ENCODE measurements at places on chromosomes 2 and 18.

GRCh38 chr2:239048736-239049135 is 200.9 kb downstream of the TWIST2 start:
- no peak for DNase-seq

GRCh38 chr2:152729844-152730243 is 11.4 kb downstream of the ARL6IP6 start:
- no peak for DNase-seq

DNA sequence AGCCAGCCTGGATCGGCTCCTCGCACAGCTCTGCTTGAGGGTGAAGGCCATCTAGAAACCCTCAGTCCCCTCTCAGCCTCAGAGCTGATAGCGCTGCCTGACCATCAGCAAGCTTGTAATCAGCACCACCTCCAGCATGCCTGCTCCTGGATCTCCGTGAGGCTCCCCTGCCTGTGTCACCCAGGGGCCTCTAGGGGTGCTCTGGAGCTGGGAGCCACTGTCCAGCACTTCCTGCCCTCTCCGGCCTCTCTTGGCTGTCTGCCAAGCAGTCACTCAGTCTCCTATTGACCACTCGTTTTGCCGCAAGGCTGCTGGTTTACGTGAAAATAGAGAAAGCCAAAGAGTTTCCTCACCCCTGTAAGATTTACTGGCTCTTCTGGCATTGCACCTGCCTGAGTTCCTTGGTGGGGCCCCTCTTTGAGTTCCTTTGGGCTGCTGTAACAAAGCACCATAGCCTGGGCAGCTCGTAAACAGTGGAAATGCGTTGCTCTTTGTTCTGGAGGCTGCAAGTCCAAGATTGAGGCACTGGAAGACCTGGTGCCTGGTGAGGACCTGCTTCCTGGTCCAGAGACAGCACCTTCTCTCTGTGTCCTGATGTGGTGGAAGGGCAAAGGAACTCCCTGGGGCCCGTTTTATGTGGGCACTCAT is 17.9 kb downstream of the CAPN10 start:
- DNase-seq = peak; percentile 62

DNA sequence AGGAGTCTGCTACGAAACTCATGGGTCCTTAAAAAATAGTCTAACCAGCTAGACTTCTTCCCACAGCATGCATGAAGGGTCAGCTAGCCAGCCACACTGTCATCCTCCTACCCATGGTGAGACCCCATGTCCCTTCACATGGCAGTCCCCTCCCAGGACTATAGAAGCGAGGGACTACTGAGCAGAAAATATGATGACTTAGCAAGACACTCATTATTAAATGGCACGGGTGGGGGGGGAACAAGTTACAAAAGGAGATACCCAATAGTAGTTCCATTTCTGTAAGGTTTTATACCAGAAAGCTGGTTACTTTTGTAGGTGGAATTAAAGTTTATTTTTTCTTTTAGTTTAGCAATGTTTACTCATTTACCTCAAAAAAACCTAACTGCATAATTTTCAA is 31.5 kb downstream of the ST8SIA5 start:
- DNase-seq = no peak

DNA sequence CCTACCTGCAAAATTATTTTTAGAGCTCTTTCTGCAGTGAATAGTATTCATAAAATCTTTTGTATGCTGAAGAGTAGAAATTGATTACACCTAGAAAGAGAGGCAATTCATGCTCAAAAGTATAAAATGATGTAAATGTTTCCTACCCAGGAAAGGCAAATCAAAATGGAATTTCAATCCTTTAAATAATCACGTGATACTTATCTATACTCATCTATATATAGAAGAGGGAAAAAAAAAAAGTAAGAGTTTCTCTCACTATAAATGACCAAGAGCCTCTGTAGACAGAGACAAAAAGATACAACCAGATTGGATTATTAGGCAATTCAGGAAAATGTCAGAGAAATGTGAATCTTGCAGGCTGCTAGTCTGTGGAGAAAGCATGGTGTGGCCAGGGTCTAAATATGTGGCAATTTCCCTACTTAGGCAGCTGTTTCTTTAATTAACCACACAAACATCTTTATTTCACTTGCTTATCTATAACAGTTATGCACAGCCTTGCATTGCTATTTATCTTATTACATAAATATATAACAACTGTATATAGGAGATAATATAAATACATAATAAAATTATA is 39.5 kb downstream of the METTL8 start:
- DNase-seq = no peak

- peak; percentile 62 for DNase-seq
These were observed 248.5 kb downstream of the CDH20 start for GRCh38 chr18:61581578-61582201.

- DNase-seq = no peak
These were observed 41.6 kb downstream of the SDC1 start for GRCh38 chr2:20183373-20183772.

DNA sequence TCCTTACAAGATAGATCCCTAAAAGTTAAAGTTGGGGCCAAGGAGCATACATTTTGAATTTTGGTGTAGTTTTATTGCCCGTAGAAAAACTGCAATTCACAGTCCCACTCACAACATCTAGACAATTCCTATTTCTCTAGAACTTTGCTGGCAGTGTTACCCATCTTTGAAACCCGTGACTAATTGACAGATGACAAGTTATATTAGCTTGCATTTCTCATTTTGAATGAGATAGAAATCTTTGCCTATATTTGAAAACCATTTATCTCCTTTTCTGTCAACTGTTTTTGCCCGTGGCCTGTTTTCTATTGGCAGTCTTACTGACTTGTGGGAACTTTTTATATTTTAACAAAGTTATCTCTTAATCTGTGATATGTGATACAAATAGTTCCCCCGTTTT is 50.0 kb downstream of the OXER1 start:
- no peak for DNase-seq

DNA sequence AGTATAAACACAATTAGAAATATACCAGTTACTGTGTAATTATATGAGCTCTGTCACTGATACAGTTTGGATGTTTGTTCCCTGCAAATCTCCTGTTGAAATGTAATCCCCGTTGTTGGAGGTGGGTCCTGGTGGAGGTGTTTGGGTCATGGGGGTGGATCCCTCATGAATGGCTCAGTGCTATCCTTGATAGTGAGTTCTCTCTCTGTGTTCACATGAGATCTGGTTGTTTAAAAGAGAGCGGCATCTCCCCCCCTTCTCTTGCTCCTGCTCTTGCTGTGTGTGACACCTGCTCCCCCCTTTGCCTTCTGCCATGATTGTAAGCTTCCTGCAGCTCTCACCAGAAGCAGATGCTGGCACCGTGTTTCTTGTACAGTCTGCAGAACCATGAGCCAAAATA is 24.1 kb downstream of the MTX2 start:
- DNase-seq = no peak

DNA sequence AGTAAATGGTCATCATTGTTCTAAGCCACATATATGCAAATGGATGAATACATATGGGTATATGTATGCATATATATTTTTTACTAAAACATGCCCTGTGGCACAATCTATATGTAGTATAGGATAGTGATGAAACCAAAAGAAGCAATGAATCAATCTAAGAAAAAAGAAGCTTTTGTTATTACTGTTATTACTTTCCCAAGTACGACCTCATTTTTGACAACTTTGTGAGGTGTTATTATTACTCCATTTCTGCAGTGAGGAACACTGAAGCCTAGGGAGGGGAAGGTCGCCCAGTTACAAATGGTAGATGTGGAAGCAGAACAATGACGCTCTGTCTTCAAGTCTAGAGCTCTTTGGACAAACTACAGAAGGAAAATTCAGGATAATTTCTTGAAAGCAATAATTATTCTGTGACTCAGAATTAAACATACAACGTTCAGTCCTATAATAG is 38.3 kb downstream of the STAT4 start:
- DNase-seq = no peak

GRCh38 chr2:9693646-9694045 is 62.8 kb upstream of the YWHAQ start:
- no peak for DNase-seq

GRCh38 chr2:160940699-160941098 is 219.5 kb upstream of the TANK start:
- DNase-seq = no peak

DNA sequence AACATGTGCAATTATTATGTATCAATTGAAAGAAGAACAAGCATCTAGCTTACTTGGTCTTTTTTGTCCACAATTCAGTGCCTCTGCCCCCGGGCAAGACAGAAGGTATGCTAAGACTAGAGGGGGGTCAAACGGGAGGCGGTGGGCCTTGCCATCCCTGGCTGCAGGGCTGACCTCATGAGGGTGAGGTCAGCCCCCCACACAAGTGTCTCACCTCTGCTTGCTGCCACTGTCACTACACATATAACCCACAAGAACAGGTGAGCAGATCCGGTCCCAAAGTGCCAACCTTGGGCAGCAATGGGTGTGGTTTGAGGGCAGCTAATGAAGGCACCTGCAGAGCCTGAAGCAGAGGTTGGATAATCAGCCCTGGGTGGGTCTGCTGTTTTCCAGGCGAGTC is 71.5 kb downstream of the EDAR start:
- DNase-seq = no peak

DNA sequence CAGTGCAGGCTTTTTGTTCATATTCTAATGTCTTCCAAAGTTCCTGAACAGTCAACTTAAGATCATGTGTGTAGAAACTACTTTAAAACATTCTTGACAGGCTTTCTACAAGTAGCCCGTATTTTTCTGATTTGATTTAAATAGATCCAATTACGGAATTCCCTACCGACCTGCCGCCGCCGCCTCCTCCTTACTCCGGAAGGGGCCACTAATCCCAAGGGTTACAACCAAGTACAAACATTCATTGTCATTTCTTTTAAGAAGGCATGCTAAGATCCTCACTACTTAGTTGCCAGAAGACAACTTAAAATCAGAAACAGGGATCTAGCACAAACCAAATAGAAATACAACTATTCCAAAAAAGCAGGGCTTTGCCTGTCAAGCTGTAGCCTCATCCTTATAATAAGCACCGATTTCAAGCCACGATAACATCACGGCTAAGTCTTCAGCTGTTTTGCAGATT is 784 bp downstream of the WDR33 start:
- DNase-seq = peak; percentile 32

DNA sequence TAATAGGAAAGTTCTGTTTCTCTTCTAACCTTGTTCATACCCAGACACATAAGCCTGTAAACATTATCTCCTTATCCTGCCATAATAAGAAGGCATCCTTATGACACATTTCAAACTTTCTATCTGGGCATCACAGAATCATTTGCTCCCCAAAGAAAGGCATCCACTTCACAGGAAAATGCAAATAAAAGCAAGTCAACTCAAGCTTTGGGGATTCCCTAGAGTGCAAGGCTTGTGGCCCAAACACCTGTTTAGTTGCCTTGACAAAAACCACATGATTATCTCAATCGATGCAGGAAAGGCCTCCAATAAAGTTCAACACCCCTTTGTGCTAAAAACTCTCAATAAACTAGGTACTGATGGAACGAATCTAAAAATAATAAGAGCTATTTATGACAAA is 195.7 kb upstream of the GALNT5 start:
- DNase-seq = no peak

- DNase-seq = no peak
These were observed 471.4 kb upstream of the REG3G start for GRCh38 chr2:78553866-78554647.

- peak; percentile 42 for DNase-seq
These were observed 25.4 kb downstream of the ALPK2 start for GRCh38 chr18:58603375-58604067.

DNA sequence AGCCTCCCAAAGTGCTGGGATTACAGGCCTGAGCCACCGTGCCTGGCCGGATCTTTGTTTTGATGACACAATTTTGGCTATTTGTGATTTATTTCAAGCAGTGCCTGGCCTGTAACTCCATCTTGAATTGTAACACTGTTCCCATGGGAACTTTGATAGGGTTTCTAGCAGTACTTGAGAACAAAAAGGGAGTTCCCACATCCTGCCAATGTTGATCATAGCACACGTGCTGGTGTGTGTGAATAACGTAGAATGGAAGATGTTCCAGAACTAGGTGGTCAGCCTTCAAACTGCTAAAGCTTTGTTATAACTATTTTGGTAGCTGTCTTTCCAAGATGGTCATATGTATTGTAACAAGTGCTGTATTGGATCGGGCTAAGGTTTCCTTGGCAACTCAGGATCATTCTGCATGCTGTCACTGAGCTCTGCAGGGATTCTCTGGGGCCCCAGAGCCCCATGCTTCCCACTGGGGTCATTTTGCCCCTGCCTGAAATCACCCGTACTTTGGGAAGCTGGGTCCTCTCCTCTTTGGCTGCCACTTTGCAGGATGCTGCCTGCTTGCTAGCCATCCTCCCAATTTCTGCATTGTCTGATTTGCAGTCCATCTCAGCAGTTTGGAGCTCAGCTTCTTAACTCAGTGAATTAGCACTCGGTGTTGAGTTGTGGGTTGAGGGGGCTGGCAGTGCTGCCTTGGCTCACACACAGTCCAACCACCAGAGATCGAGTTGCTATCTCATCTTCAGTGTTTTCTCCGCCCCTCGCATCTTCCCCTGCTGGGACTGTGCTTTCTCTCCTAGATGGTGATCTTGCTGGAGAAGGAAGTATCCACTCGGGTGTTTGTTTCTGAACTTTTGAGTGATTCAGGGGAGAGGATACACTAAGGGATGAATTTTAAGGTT is 26.8 kb downstream of the SH3RF3 start:
- peak; percentile 13 for DNase-seq

DNA sequence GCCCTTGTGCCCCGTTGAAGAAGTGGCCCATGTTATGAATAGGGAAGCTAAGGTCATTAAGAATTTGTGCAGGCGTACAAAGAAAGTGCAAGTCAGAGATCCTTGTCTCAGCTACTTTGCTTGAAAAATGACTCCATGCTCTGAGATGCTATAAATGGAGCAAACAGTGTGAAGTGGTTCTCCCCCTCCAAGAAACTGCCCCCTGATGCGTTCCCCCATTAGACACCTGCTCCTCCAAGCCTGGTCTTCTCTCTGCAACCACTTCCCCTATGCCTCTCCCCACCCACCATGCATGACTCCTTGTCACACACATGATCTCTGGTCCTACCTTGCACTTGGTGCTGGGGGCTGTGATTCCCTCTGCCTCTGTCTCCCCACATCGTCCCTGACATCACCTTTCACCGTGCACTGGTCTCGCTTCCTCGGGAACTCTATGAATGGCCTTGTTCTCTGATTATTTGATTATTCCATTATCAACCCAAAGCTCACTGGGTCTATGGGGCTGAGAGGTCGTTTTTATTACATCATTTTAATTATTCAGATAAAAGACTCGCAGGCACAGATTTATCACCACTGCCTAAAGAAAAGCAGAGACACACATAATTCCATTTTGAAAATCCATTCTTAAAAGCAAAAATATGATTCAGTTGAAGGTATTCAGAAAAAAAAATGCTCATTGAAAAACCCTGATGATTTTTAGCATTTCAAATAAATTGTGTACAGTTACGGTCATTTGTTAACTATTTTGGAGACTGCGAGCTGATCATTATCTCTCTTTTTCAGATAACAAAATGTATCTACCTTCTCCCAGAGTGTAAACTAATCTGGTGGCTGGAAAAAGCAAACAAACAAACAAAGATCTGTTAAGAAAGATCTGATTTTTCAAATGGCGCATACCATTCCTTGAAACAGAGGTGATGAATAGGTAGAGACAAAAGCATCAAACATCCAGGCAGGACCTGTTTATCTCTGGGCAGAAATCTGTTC is 294.9 kb downstream of the SOX11 start:
- no peak for DNase-seq

All from EH (cell line).